Aorta (tissue), 5 donors: ENCODE measurements at places on chromosomes 1 and 21.

DNA sequence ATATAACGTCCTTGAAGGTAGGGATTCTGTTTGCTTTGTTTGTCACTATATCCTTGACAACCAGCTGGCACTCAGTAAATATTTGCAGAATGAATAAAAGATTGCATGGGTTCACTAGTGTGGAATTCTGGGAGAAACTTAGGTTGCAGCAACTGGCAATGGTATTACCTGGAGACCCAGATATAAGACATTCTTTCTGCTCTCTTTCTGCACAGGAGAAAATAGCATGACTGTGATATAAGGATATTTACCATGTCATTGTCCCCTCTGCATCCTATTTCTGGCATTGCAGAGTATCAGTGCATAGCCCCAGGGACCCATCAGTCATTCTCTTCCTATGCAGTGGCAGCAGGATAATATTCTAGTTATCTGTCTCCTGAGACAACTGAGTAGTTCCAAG lies 308.9 kb upstream of the LRRC7 start:
- no peak for DNase-seq

- DNase-seq, result no peak
Measured at GRCh38 chr1:232260045-232260444, 369.9 kb downstream of the SIPA1L2 start.

DNA sequence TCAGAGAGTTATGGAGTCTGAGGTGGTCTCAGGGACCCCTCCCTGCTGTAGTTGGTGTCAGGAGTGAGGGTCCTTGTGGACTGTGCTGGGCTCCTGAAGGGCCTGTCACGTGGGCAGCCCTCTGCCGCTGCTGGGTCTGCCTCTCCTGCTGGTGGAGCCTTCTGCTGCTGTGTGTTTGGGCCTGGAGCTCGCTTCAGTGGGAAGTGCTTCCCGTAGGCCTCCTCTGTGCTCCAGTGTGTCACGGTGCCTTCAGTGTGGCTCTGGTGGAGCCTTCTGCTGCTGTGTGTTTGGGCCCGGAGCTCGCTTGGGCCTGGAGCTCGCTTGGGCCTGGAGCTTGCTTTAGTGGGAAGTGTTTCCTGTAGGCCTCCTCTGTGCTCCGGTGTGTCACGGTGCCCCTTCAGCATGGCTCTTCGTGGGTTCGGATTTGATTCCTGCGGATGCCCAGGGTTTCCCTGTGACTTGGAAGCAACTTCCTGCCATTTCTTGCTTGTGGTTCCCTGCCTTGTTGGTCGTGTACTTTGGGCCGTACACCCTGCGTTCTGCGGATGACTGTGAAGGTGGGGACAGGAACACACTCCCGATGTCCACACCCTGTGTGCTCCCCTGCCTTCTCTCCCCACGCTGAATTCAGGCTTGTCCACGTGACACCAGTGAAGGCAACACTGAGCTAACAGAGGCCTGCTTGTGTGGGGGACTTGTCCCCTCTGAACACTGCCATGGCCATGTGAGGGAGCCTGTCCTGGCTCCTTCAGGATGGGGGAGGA lies 19.5 kb downstream of the C1orf174 start:
- DNase-seq, result peak; percentile 46

GRCh38 chr1:113857776-113858175 lies 13.7 kb downstream of the PTPN22 start:
- DNase-seq, result no peak

DNA sequence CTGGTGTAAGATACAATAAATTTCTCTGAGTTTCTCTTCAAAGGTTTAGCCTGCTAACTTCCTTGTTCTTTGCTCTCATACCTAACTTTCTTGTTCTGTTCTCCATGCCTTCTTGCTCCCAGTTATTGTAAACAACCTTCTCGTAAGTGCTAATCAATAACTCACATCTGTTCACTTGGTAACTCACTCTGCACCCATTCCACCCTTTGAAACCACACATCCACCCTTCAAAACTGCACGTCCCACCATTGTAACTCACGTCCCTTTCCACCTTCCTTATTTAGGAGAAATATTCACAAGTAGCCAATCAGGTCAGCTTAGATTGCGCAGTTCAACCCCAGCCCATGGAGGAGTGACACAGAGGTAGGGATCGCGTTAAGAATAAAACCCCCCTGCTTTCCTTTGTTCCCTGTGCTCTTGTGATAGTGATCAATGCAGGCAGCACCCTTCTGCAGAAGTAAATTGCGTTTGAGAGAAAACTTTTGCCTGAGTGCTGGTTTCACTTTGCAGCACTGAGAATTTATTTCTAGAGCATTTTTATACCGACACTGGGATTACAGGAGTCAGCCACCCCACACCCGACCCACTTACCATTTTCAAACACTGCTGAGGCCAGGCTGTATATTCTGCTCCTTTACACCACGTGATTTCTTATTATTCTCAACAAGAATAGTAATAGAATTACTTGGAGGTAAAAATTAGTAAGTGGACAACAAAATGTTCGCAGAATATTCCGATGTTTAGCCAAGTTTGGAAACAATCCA lies 789.2 kb upstream of the RGS18 start:
- no peak for DNase-seq

DNA sequence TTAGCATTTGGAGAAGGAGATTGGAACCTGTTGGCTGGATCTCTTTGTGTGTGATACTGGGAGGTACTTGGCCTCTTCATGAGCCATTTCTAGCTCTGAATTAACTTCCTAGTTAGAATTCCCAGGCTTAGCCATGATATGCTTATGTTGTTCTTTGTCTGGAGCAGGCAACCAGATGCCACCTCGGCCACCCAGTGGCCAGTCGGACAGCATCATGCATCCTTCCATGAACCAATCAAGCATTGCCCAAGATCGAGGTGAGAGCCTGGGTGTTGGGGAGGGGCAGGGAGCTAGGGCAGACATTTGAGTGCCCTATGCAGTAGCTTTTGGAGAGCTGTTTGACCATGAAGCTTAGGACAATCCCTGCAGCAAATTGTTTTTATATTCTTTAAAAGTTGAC lies 26.5 kb upstream of the PIGV start:
- no peak for DNase-seq
